ENCODE measurements at places on chromosomes 3 and 15.
A peak's percentile ranks its signal among the peaks of the same experiment; 100 is the strongest.

DNA sequence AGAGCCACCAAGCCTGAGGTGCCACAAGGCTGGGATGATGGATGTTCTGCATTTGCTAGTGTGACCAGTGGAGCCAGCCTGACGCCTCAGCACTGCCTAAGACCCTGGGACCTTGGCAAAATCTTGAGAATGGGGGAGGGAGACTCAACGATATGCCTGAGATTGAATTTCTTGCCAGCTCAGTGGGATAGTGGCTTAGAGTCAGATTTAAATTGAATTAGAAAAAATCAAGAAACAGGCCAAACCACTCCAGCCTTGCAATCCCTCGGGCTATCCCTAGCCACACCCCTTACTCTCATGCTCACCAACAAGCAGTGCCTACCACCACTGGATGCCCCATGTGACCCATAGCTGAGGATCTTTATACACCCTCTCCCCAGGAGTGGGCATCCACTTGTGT, 18.7 kb upstream of the PDE8A start:
- no peak for DNase-seq

- no peak for DNase-seq
These were observed 178.4 kb upstream of the CBLB start for GRCh38 chr3:106047221-106047620.

DNA sequence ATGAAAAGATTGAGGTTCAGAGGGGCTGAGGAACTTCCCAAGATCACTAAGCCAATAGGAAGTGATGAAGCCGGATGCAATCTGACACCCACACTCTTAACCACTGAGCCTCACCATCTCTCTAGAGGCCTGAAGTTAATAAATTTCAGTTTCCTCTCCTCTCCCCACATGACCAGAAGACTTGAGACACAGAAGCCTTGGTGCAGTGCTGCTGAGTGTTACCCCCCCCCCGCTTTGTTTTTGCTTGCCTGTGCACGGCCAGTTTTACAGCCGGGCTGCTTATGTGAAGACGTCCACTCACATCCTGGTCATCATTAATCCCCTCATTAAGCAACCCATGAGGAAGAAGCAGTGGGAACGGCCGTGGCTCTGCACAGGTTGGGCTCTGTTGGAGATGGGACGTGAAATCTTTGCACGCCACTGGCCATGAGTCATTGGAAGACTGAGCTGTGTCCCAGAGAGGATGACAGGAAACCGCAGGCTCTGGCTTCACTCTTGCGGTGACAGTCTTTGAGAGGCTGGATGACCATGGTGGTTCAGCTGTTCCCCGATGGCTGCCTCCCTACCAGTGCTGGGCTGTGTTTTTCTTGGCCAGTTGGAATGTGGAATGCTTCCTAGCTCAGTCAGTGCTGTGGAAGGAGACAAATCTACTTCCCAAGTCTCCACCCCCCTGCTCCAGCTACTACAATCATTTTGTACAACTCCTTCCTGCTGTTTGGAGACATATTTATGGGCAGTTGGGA, 232.6 kb upstream of the LRTM1 start:
- DNase-seq, result no peak

DNA sequence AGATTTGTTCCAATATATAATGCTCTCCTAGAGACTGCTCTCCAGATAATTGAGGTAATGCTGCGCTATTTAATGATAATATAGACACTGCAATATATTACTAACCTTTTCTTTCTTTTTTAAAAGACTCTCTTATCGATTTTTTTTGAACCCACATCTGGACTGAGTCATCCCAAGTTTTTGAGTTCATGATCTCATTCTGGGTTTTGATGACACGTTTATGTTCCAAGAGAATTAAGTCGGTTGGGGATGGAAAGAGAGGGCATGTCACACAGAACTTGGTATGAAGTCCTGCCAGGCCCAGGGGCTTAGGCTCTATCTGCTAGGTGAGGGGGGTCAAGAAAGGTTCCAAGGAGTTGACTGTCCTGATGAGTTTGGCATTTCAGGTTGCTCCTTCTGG, 431.1 kb downstream of the MFSD1 start:
- no peak for DNase-seq

- no peak for DNase-seq
These were observed 379.9 kb upstream of the RBMS3 start for GRCh38 chr3:28901018-28901417.

GRCh38 chr15:66070220-66070934, 183.2 kb downstream of the MEGF11 start:
- DNase-seq, result no peak

GRCh38 chr3:45682311-45682710, 6.9 kb upstream of the SACM1L start:
- DNase-seq, result no peak

- DNase-seq, result peak; percentile 90
These were observed 14.0 kb downstream of the UBE2E1 start for GRCh38 chr3:23819599-23820360.

GRCh38 chr15:93980261-93980911, 251.0 kb upstream of the MCTP2 start:
- no peak for DNase-seq

- DNase-seq, result no peak
These were observed 52.9 kb downstream of the CCNL1 start for GRCh38 chr3:157107037-157107436.

DNA sequence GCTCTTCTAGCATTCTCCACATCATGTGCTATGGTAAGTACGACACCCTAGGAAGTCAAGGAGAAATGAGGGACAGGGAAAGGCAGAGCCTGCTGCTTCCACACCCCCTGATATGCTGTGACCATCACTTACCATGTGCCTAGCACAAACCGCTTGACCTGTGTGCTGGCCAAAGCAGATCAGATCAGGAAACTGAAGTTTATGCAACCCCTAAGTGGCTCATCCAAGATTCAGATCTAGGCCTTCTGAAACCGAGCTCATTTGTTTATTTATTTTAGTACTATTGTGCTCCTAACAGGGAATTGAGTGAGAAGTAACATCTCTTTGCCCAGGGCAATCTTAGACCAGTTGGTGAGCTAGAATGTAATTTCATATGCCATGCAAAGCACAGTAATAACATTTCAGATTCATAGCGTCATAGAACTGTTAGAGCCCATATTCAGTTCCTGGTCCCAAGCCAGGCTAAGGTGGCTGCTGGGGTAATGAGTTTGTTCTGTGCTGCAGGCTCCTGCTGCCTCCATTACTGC, at the start of gene RTP2:
Gene RTP2 (minus strand): TSS at position 51 of the 527 bp plus-strand sequence. CDS start 429 bp downstream, outside the sequence.
- no peak for DNase-seq

DNA sequence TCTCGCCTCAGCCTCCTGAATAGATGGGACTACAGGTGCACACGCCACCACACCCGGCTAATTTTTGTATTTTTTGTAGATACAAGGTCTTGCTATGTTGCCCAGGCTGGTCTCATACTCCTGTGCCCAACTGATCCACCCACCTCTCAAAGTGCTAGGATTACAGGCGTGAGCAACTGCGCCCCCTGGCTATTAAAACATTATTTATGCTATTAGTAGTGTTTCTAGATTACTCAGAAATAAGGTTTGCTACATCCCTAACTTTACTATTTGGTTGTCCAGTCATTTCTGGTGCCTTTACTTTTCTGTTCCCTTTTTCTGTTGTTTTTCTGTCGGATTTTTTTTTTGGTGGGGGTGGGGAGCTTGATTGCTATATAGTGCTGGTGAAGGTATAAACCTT, 393.6 kb upstream of the TPM1 start:
- no peak for DNase-seq

- DNase-seq, result no peak
These were observed 57.5 kb upstream of the NANOGP8 start for GRCh38 chr15:35142578-35142977.

- no peak for DNase-seq
These were observed 692 bp downstream of the SCAANT1 start for GRCh38 chr3:63911509-63911872.

DNA sequence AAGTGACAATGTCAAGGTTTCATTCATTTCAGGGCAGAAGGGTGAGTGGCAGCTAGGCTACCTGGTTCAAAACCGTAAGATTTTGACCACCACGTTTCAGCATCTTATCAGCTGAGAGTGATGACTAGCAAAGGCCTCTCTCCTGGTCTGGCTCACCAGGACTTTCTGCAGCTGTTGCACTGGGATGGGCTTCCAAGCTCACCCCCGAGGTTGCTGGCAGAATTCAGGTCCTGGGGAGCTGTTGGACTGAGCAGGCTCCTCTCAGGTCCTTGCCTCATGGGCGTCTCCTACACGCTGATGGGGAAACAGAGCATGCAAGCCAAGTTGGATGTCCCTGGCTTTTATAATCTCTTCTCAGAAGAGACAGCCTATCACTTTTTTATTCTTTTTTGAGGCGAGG, 88.8 kb upstream of the RNU6-1 start:
- DNase-seq, result no peak

GRCh38 chr3:177680472-177680821, 483.2 kb upstream of the TBL1XR1 start:
- DNase-seq, result no peak

- DNase-seq, result no peak
These were observed 34.0 kb downstream of the IQCB1 start for GRCh38 chr3:121800906-121801305.

- no peak for DNase-seq
These were observed 48.7 kb downstream of the RAF1 start for GRCh38 chr3:12615266-12615665.

GRCh38 chr15:70604666-70605315, 158.6 kb downstream of the UACA start:
- peak; percentile 34 for DNase-seq

GRCh38 chr3:169105561-169105960, 558.0 kb downstream of the MECOM start:
- no peak for DNase-seq

DNA sequence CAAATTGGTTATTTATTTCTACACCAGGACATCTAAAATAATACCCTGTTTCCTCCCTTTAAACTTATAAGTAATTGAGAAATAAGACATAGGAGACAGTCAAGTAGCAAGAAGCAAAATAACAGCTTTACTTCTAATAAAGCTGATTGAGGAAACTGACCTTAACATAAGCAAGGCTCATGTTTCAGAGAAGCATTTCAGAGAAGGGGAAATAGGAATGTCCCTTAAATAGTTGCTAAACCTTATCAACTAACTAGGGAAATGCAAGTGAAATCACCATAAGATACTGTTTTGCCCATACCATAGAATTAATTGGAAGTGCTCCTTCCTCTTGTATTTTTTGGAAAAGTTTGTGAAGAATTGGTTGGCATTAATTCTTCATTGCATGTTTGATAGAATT, 84.9 kb downstream of the B3GALNT1 start:
- DNase-seq, result no peak

DNA sequence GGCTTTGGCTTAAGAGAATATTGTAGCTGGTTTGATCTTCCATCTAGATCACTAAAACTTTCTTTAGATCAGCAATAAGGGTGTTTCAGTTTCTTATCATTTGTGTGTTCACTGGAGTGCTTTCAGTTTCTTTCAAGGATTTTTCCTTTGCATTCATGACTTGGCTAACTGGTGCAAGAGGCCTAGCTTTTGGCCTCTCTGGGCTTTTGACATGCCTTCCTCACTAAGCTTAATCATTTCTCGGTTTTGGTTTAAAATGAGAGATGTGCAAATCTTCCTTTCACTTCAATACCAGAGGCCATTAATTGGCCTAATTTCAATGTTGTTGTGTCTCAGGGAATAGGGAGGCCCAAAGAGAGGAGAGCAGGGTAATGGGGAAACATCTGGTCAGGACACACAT, 30.3 kb upstream of the CCNB2 start:
- DNase-seq, result no peak

- no peak for DNase-seq
These were observed 114.1 kb downstream of the SUCLG2 start for GRCh38 chr3:67540198-67540894.

GRCh38 chr3:171685116-171685895, 125.0 kb downstream of the PLD1 start:
- DNase-seq, result no peak

DNA sequence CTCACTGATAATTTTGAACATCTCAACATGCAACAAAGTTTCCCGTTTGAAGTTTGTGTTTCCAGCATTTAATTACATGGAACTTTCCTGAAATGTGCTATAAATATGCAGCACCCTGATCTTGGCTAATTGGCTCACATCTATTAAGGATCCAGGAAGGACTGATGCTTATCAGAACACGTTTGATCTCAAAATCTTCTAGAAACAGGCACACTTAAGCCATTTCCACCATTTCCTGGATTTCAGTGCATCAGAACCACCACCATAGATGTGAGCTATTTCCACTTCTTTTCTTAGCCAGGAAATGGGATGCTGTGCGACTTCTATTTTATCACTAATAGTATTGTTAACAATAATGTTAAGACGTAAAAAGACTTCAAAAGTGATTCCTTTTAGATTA, 228.9 kb downstream of the FEZF2 start:
- no peak for DNase-seq

GRCh38 chr3:192827208-192827607, 90.4 kb downstream of the MB21D2 start:
- DNase-seq, result no peak

DNA sequence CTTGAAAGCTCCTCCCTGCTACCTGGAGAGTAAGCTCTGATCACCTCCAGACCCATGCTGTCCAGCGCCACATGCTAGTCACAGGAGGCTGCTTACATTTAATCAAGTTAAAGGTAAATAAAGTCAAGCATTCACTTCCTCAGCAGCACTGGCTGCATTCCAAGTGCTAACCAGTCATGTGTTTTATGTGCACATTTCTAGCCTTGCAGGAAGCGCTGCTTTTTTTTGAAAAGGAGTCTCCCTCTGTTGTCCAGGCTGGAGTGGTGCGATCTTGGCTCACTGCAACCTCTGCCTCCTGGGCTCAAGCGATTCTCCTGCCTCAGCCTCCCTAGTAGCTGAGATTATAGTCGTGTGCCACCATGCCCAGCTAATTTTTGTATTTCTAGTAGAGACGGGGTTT, 279.2 kb downstream of the GABRG3 start:
- no peak for DNase-seq

DNA sequence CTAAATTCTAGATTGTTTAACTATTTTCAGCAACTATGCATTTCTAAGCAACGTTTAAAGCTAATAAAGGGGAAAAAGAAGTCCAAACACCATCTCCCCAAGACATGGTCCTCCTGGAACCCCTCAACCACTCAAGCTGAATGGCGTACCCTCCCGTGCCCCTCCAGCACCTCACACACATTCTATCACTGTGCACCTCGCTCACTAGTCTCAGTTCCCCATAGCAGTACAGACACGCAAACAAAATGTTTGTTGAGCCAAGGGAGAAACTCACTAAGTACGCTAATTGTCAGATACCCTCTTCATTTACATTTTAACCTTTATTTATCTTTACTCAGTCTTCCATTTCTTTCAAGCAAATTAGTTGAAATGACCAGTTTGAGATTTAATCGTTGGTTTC, 48.8 kb downstream of the ACAP2 start:
- DNase-seq, result no peak

- DNase-seq, result peak; percentile 36
These were observed 1.2 kb downstream of the SNX22 start for GRCh38 chr15:64152507-64153387.

DNA sequence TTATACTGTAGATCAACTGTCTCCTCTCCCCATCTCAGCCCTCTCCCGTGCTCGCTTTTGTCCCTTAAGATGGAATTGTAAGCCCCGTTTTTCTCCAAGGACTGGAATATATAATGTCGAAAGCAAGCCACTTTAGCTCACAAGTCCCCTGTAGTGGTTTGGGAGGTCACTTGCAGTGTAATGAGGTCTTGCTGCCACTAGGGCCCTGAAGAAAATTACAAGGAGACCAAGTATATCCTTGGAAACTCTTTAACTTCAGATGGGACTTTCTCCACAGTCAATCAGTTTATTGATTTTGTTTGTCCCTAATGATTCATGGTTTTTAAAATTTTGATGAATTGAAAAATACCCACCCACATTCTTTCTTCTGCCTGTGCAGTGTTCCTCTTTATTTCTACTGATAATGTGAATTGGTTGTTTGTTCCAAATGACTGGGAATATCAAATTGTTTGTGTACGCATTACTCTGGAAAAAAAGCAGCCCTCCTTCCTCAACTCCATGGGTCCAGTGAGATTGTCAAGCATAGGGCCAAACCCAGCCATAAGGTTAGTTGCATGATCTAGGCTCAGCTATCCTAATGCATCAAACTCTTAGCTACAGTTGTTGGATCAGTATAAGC, 294.8 kb downstream of the MCTP2 start:
- no peak for DNase-seq
